NCI-H2081 treated with DMSO at 0.1 percent for 48 hours (cell line): ENCODE measurements at places on chromosomes 3 and 15.
A peak's percentile ranks its signal among the peaks of the same experiment; 100 is the strongest.

DNA sequence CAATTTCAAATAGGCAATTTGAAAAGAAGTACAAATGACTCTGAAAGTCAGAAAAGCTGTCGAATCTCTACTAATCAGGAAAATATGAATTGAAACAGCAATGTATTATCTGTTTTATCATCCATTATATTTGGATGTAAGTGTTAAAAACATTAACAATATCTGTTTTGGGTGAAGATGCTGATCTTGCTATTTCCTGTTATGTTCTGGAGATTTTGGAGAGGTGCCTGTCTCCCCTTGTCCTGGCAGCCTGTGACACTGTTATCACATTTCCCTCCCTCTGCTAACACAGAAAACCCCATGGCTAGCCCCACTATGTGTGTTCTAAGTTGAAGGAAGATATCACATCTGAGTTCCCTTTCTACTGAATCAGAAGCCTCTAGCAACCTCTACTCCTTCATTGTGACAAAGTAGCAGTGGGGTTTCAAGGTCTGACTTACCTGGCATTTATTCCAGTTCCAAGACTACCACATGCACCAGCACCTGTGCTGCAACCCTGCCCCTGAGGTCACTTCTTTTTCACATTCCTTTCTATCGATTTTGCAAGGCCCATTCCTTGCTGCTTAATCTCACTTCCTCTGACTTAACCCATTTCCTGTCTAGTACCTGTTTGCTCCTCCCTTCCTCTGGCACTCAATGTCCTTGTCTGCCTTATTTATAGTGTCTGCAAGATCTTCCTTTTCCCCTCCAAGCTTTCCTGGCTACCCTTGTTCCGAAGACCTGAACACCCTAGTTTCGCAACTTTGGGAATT lies 95.5 kb upstream of the COL8A1 start:
- DNase-seq, result no peak

GRCh38 chr3:147699175-147699838 lies 290.1 kb downstream of the ZIC1 start:
- no peak for DNase-seq

- no peak for DNase-seq
Measured at GRCh38 chr3:17302774-17303173, 418.0 kb downstream of the PLCL2 start.

GRCh38 chr3:141261472-141262307 lies 30.1 kb downstream of the PXYLP1 start:
- no peak for DNase-seq

DNA sequence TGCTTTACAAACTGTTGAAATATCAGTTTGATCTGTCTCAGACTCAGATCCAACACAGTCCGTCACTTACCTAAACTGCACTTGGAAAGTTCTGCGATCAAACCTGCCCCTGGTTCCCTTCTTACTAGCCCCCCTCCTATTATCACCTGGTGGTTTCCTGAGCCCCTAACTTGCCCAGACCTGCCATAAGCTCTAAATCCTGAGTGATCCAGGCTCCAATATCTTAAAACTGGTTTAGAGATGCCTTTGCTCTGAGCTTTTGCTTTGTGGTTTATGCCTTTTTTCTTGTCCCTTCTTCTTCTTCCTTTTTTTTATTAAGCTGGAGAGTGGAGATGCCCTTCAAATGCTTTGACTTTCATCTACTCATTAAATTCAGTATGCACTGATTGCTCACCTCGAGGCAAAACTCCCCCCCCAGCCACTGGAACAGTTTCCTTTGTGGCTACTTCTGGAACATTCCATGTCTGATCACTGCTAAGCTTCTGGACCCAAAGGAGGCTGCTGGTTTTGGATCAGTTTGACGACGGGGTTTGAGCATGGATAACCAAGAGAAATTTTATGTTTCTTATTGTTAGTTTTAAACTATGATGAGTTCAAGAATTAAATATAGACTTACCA lies 3.5 kb upstream of the ITGB5 start:
- DNase-seq, result no peak

DNA sequence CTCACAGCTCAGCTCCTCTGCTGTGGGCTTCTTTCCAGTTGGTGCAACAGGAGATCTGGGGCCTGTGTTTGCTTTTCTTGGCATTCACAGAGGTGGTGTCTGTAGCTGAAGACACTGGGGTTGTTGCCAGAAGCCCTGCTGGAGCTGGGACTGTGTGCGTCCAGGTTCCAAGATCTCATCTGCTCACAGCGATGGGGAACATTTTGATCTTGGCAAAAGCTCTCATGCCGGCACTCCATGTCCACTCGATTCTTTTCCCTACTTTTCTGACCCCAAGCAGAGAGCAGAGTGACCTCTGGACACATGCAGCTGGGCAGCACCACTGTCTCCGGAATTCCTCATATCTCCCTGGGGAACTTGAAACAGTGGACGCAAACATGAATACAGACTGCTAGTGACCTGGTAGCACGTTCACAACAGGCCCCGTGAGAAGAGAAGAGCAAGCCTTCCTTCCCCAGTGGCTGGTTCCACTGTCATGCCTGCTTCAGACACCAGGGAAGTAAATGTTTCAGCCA lies 36.1 kb upstream of the MECOM start:
- no peak for DNase-seq

DNA sequence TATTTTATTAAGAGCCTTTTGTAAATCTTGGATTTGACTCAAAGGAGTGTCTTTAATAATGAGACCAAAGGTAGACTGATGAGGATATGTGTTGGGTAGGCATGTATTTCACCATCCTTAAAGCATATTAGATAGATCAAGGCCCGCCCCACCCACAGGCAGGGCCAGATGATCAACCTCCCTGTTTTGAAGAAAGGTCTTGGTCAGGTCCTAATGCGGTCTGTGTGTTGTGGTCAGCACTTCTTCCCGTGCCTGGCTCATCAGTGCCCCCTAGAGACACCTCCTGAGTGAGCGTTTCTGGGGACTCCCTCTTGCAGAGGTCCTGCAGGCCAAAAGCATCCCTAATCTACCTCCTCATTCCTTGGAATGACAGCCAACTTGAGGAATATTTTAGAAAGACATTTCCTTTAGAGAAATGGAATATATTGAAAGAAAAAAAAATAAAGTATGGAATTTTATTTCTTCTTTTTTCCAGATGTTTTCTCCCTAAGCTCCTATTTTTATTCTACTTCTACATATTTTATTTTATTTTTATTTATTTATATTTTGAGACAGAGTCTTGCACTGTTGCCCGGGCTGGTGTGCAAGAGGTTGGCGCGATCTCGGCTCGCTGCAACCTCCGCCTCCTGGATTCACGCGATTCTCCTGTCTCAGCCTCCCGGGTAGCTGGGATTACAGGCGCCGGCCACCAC lies 6.0 kb downstream of the TM4SF4 start:
- DNase-seq, result peak; percentile 66

DNA sequence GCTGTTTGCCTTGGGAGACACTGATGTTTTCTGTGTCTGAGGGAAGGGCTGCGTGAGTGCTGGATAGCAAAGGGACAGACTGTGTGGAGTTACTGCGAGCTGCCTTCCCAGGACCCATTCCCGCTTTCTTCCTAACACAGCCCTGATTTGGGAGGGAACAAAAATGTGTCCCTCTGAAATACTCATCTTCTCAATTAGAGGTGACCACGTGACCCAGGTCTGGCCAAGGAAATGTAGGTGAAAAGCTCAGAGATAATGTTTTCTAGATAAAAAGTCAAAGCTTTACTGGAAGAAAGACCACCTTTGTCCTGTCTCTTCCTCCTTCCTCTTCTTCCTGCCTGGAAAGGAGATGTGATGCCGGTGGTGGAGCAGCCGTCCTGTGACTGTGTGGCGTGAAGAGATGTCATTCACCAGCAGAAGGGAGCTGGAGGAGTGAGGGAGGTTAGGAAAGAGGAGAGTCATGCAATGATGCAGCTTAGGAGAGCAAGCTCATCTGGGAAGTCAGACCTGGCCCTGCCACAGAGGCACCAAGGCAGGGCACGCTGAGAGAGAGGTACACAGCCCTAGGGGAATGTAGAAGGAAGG lies 105.6 kb downstream of the CHSY1 start:
- no peak for DNase-seq

DNA sequence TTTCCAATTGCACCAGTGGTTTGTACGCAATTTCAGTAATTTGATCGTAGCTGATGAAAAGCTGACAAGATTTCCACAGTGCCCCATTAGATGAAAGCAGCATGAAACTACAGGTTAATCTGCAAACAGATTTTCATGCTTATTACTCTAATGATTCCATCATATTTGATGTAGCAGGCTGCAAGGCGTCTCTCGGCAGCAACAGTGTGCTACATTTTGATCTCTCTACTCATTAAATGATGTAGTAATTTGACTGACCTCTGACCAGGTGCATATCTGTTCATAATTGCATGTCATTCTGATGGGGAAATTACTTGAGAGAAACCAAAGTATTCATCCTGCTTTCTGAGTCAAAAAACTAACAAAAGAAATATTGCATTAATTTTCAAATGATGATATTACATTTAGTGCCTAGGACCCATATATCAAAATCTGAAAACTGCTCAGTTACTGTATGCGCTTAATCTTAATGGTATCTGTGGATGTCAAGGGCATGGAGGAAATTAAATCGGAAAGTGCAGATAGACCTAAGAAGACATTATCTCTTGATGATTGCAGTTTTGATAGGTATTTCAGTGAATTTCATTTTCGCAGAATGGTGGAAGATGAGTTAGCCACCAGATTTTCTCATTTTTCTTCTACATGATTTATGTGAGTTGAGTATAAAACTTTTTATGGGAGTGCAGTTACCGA lies 198.5 kb downstream of the RSRC1 start:
- no peak for DNase-seq

DNA sequence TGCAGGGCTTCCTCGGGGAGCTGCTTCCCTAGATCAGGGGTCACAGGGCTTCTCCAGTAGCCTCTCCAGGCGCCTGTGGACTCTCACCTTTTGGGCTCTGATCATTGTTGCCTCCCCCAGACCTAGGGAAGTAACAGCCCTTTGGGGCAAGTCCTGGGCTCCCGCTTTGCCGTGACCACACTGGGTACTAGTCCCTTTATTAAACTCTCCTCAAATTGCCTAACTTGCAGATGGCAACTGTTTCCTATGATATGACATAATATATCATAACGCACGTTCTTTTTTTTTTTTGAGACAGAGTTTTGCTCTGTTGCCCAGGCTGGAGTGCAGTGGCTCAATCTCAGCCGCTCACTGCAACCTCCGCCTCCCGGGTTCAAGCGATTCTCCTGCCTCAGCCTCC lies 17.9 kb upstream of the NRROS start:
- DNase-seq, result no peak

DNA sequence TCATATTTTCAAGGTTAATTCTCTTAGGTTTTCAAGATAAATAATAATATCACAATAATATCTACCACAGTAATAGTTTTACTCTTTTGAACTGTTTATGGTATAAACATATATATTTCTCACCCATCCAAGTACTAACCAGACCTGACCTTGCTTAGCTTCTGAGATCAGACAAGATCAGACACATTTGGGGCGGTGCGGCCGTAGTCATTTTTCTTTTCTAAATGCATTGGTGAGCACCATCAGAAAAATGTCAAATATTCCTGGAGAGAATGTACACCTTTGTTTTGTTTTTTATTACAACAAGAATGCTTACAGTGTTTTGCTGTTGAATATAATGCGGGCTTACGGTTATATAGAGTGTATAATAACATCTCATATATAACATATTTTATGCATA lies 267.8 kb downstream of the ADAMTS17 start:
- DNase-seq, result no peak
